Aorta (tissue), 5 donors: ENCODE measurements at places on chromosomes 2 and 18. TPM values are rescaled to one million over a fixed set of nuclear protein-coding genes. Genes with fewer than 3 reads are reported as not detected.

DUSP28 gene
- polyA plus RNA-seq: 5.0 TPM

ANKRD62 gene
- not detected for polyA plus RNA-seq

ALPP gene
- polyA plus RNA-seq: not detected

CRYGA gene
- not detected for polyA plus RNA-seq

ARHGAP28 gene
- 0.05 TPM for polyA plus RNA-seq

- DNase-seq: no peak
Observed at GRCh38 chr2:167279810-167280209, 391.5 kb downstream of the XIRP2 start.

GRCh38 chr2:172153156-172153555 is 50.5 kb upstream of the DLX2 start:
- DNase-seq: no peak

DNA sequence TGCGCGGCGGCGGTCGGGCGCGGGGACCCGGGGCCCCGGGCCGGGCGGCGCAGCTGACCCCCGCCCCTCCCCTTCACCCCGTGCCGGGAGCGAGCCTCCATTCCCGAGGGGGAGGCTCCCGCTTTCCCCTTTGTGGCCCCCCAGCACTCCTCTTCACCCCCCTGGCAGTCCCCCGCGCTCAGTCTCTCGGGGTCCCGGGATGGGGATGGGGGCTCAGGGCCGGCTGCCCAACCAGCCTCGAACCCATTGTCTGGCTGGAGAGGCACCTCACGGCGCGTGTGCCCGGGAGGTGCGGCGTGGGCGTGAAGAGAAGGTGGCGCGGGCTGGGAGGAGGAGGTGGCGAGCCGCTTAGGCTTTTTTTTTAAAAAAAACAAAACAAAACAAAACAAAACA is 748 bp downstream of the FMNL2 start:
- DNase-seq: peak; percentile 63

DNA sequence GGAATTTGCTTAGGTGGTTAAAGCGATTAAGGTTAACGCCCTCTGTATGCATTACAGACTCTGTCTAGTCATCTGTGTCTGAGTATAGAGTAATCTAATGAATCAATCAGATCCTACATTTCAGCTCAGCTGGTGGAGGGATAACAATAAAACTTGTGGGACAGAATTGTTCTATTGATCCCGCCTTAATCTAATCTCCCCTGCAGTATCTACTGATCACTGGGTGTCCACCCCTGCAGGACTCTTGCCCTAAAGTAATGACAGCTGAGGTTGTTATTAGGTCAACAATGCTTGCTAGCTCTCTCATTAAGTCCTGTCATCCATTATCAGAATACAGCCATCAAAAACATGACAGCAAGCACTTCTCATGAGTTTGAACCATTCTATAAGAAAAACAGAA is 462.6 kb upstream of the TMEFF2 start:
- DNase-seq: no peak

DNA sequence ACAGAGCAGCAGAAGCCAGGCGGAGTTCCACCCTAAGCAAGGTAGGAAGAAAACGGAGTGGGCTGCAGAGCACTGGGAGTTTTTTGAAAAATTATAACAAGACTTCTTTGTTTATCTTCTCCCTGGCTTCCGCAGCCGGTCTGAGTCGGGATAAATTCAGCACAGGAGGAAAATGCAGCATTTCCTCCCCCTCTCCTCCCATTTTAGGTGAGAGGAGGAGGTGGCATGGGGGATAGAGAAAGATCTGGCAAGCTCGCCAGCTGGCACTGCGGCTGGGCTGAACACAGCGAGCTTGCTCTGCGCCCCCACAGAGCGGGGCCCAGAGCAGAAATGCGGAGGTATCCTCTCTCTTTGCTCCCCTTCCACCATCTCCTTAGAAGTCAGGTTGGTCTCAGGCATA is 17.7 kb upstream of the CHRNA1 start:
- DNase-seq: no peak

DNA sequence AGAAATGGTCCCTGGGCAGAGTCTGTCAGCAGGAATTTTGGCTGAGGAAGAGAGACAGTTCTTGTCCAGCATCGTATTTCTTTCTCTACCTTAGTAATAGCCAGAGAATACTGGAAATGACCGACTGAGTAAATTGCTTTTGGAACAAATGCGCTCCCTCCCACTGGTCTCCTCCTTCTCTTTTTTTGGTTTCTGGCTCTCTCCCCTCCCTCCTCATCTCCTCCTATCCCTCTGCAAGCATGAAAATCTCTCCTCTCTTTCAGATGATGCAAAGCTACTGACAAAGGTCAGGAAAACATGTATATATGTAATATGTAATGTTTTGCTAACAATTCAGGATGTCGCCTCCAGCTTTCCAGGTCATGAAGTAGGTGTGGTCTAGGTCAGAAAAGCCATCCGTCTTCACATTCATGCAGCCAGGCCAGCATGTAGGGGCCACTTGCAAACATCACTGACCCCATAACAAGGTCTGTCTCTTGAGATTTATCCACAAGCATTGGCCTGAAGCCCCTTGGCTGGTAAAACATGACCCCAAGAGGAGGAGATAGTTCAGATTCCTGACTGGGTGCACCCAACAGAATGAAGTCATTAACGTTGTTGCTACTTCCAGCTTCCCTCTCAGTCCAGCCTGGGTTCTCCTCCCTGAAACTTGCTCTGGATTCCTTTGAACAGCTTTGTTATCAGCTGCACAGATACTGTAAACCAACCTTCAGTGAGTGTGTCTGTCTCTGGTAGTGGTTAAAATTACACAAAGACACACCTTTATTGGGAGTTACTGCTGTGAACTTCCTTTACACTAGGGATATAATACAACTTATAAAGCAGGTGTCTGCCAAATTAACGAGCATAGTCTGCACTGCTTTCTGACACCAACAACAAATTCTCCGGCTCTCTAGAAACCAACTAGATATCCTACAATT is 864.4 kb upstream of the KLHL29 start:
- no peak for DNase-seq

- DNase-seq: no peak
Observed at GRCh38 chr2:137925599-137925998, 38.7 kb upstream of the HNMT start.

- DNase-seq: peak; percentile 93
Observed at GRCh38 chr2:27715318-27716210, 51.9 kb downstream of the SLC4A1AP start.

GRCh38 chr2:219278655-219279150 is 463 bp upstream of the DNAJB2 start:
- no peak for DNase-seq

- no peak for DNase-seq
Observed at GRCh38 chr18:21833604-21834298, 93.2 kb downstream of the MIB1 start.

GRCh38 chr2:237599465-237600110 is 9.1 kb upstream of the RAB17 start:
- no peak for DNase-seq

DNA sequence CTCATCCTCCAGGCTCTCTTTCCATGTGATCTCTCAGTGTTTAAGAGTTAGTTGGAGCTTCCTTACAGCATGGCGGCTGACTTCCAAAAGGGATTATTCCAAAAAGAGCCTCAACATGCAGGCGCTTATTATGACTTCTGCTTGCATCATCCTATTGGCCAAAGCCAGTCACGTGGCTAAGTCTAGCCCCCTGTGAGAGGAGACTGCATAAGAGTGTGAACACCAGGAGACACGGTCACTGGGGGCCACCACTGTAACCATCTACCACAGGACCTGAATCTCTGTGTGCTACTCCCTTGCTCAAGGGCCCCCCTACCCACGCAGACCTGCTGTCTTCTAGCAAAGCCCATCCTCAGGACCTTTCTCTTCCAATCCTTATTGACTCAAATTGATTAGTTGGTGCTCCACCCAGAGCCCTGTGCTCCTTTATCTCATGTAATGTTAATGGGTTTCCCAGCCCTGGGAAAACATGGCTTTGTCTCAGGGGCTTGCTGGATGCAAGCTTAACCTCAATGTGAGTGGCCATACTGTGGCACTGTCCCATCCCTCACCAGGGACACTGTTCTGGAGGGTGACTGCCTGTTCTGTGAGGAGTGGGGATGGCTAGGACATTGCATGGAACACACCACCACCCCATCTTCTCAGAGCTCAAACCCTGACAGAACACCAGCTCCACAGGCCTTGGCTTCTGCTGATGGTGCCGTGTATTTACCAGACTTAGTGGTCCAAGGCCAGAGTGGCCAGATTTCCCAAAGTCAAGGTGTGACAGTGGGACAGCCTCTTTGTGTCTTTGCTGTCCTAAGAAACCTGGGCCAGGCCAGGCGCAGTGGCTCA is 4.2 kb downstream of the IL1RN start:
- DNase-seq: no peak
